Stimulated activated CD8-positive, alpha-beta memory T cell treated with anti-CD3 and anti-CD28 coated beads, Interleukin-7, amount 100 ng/mL, for 1 hour (primary cell): ENCODE measurements at places on chromosomes 4 and X.

DNA sequence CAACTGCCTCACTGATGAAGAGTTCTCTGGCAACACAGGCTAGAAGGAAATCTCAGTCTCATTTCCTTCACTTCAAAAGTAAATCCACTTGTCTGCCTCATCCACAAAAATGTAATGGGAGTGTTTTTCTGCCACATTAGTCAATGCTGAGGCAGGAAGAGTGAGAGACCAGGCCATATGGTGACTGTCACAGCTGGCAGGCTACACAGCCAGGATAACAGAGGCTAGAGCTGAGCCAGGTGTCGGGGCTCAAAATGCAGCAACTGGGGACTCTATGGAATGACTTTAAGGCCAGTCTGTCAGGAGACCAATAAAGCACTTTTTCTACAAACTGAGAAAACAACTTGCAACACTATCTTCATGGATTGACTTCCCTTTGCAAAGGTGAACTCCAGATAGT, 204.2 kb downstream of the GPC3 start:
- no peak for DNase-seq

DNA sequence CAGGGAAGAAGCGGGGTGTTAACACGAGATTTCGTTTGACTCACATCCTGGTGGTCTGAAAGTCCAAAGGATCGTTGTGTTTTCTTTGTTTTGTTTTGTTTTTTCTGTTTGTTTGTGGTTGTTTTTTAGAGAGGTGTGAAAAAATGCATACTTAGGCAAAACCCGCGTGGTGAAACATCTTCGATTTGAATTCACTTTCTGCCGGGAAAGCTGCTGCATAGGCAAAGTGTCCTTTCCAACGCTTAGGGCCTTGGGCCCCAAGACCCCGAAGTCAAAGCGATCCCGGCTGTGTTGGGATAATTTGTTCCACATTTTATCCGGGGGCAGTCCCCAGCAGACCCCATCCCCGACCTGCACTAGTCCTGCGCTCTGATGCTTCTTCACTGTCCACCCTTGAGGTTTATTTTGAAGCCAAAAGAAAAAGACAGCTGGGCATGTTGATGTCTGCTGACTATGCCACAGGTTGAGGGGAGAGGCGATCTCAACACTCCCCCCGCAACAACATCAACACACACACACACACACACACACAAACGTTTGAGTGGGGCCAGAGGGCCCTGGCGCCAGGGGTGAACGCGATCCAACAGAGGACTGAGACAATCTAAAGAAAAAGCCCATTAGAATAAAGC, 2.0 kb downstream of the MSX1 start:
- no peak for DNase-seq

DNA sequence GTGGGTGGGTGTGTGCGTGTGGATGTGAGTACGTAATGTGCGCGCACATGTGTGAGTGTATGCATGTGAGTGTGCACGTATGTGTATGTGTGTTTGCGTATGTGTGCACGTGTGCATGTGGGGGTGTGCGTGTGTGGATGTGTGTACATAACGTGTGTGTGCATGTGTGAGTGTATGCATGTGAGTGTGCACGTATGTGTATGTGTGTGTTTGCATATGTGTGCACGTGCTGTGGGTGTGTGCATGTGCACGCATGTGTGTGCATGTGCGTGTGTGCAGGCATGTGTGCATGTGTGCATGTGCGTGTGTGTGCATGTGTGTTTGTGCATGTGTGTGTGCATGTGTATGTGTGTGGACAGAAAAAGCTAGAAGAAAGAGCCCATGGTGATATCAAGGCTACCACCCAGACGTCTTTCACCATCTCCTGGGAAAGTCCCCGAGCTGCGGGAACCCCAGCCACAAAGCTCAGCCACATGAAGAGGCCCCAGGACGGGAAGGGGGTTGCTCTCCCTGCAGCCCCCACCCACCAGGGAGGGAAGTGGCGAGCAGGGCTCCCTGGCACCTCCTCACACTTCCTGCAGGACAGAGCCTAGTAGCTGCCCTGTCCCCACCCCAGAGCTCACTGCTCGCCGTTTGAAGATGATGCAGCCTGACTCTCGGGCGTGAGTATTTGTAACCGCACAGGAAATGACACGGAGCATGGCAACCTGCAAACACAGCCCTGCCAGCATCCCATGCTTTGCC, 108.3 kb downstream of the DCTD start:
- no peak for DNase-seq

DNA sequence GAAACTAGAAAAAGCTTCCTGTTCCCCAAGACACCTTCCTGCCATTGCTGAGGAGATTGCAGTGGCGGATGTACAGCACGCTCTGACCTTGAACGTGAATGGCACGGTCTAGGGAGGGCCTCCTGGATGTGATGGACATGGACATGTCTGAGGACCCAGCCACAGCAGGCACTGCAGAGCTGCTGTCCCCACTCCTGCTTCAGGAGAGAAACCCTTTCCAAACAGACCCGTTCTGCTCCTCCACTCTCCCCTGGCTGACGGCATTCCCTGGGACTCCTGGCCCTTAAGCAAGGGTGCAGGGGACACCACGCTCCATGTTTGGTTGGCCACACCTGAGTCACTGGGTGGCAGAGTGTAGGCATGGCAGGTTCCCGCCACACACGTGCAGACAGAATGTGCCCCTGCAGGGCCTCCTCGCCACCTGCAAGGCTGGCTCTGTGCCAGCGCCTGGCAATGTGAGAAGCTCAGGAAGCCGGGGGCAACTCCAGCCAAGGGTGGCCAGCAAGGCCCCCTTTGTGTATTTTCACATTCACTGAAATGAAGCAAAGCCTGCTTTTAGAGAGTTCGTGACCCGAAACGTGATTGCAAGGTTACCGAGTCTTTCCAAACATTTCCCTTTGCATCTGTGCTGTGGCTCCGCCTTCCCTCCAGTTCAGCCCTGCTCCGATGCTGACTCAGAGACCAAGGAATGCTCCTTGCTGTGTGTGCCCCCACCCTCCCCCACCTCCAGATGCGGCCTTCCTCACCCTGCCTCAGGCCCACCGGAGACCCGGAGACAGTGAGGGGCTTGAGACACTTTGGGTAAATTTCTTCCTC, 46.1 kb downstream of the HTRA3 start:
- no peak for DNase-seq

DNA sequence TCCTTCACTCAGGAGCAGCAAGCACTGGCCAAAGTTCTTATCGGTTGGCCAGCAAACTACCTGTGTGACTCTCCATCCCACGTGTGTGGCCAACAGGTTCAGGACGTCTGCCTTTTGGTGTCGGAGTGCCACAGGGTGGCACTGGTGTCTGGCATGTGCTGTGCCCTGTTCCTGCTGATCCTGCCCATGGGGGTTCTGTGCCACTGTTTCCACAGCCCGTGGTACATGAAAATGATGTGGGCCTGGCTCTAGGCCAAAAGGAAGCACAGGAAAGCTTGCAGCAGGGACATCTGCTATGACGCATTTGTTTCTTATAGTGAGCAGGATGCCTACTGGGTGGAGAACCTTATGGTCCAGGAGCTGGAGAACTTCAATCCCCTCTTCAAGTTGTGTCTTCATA, 4.6 kb upstream of the TLR2 start:
- no peak for DNase-seq

GRCh38 chr4:143225167-143225566, 40.5 kb downstream of the USP38 start:
- no peak for DNase-seq

GRCh38 chr4:56637154-56637553, 43.9 kb downstream of the HOPX start:
- DNase-seq = no peak

DNA sequence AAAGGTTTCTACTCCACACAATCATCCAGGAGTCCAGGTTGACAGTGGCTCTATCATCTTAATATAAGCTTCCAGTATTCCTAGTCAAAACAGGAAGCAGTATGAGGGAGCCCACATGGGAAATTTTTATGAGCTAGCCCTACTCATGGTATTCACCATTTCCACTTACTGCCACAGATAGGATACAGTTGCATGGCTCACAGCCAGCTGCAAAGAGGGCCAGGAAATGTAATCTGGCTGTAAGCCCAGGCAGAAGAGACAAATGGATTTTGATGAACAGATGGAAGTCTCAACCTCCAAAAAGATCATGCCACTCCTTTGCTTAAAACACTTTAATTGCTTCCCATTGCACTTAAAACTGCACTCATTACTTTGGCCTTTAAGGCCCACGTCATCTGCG, 150.6 kb downstream of the ADAMTS3 start:
- DNase-seq = no peak

- DNase-seq = no peak
Measured at GRCh38 chr4:8112036-8112576, 46.5 kb downstream of the ABLIM2 start.

DNA sequence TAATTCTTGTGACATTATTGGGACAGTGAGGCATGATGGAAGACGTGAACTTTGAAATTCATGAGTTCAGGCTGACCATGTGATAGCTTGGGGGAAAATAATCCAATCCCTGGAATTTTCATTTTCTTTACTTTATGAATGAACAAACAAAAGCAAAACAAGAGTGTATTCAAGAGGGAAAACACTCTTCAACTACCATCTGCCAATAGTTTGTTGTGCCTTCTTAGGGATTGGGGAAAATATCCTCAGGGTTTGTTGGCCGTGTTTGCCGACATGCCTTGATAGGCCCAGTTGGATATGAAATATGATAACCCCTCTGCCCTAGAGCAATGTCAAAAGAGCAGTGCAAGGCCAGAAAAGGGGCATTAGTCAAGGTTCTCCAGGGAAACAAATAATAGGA, 80.8 kb upstream of the CLNK start:
- no peak for DNase-seq

GRCh38 chrX:74923942-74924448, 1.3 kb downstream of the NEXMIF start:
- no peak for DNase-seq

DNA sequence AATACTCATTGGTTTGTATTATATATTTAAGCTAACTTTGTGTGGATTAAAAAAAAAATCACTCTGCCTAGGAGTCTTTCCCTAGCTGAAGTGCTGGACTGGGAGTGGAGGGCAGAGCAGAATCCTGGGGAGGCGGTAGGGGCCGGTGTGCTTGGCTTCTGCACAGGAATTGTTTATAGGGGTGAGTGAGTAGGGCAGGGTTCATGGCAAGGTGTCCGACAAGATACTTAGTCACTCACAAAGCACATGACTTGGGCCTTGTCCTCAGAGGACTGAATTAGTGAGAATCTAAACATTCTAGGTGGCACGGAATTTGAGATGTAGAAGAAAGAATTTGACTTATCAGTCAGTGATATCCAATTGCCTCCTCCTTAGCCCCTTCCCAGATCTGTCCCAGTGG, 32.2 kb downstream of the FNIP2 start:
- DNase-seq = no peak

- DNase-seq = no peak
Measured at GRCh38 chrX:94288325-94288724, 614.3 kb downstream of the FAM133A start.

DNA sequence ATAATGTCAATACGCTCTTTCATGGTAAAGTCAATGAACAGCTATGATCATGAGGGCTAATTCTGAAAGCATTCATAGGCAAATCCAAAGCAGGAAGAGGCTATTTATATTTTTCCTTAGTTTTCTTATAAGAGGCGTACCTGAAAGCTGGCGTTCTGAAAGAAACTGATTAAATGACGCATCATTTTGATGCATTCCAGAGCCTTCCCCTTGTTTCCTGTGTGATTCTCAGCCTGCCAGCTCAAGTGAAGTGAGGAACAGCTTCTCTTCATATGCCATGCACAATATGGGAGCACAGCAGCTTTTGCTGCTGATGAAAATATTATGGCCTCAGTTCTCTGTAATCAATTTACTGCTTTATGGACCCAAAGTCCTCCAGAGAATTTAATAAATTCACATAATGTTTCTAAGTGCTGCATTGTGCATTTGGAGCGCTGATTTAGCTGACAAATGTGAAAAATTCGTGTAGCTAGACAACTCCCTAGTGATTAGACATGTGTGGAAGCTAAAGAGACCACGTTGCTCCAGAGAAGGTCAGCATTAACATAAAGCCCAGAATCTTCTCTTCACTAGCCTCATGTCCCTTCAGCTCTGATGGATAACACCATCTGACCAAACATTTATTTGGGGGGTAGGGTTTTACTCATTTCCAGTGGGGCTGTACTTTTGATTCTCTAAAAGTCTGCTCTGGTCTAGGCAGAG, 110.8 kb downstream of the GPAT3 start:
- DNase-seq = no peak

DNA sequence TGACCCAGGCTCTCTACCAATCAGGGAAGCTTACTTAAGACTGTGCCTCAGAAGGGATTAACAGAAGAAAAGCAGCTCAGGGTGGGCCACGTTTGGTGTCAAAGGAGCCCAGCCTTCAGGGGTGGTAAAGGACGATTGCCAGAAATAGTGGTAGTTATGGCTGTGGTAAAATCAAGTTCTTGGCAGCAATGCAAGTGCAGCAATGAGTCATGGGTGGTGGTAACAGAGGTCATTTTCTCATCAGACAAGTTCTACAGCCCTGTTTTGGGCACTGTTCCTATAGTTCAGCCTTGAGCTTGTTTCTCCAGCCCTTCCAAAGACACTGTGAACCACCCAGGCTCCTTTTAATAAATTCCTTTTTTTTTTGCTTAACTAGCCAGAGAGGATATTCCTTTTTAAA, 120.3 kb downstream of the EFHC2 start:
- no peak for DNase-seq

DNA sequence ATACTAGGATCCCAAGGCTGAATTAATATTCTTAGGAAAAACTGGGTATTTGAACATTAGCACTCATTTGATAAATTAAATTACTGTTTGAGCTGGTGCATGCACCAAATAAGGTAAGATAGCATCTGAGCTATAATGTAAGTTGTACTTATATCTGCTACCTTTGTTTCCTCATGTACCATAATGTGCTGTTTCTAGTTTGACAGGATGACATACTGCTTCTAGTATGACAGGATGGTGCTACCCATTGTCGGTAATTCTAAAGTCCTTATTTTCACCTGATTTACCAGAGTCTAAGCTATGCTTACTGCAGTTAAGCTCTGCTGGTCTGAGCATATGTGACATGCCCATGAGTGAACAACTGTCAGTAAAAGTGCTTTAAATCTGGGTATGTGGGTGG, 1017.5 kb upstream of the IGFBP7 start:
- no peak for DNase-seq

GRCh38 chr4:116357758-116358157, 727.6 kb downstream of the TRAM1L1 start:
- no peak for DNase-seq

- no peak for DNase-seq
Measured at GRCh38 chr4:86092684-86093083, 267.2 kb downstream of the MAPK10 start.

GRCh38 chr4:13413729-13414437, 70.3 kb downstream of the RAB28 start:
- DNase-seq = no peak

DNA sequence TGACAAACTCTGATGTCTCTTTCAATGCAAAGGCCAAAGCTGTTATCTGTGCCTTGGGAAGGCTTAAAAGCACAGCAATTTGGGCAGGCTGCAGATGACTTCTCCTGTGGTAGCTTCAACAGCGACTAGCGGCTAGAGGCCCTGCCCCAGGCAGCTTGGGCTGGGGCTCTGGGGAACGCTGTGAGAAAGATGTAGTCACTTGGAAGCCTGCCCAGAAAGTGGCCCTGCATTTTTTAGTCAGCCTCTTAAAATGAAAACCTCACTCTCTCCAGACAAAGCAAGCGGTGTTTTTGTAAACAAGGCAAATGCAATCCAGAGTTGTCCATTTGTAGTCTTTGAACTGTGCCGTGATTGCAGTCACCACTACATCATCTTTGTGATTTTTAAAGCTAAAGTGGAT, 27.5 kb downstream of the PCYT1B start:
- no peak for DNase-seq
